ENCODE measurements at places on chromosomes 5 and 9.

GRCh38 chr5:126446498-126447224 lies 23.5 kb downstream of the GRAMD2B start:
- peak; percentile 75 for DNase-seq

- no peak for DNase-seq
Observed at GRCh38 chr9:80496901-80497556, 925.3 kb downstream of the TLE4 start.

DNA sequence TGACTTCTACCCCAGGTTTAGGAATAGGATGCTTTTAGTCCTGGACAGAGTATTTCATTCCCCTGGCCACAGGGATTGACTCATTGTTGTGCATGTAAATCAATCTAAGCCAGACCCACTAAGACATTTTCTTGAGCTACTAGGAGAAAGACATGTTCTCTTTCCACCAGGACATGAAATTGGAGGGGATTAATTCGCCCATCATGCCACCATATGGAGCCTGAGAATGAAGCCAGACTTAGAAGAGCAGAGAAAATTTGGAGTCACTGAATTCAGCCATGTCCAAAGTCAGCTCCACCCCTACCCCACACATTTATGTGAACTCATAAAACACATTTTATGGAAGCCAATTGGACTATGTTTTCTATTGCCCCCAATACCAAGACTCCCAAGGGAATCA lies 322.5 kb downstream of the NFIB start:
- DNase-seq: no peak

GRCh38 chr5:44603496-44604272 lies 205.1 kb upstream of the MRPS30 start:
- DNase-seq: no peak

DNA sequence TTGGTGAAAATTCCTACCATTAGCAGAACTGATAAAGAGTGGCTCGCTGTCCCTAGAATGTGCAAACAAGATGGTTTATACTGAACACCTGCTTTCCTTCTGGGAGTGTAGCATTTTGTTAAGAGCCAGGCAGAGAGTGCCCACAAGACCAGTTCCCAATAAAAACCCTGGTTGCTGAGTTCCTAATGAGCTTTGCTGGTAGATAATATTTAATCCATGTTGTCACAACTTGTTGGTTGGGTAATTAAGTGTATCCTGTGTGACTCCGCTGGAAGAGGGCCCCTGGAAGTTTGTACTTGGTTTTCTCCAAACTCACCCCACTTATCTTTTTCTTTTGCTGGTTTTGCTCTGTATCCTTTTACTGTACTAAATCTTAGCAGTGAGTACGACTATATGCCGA lies 39.5 kb upstream of the GOLGA1 start:
- DNase-seq: no peak

All from stimulated activated CD4-positive, alpha-beta T cell treated with anti-CD3 and anti-CD28 coated beads, Interleukin-15, amount 100 ng/mL, for 24 hours (primary cell).